CD4-positive, alpha-beta T cell treated with Interferon alpha-2 for 1 hour (primary cell): ENCODE measurements at places on chromosomes 5 and 9.
A peak's percentile ranks its signal among the peaks of the same experiment; 100 is the strongest.

DNA sequence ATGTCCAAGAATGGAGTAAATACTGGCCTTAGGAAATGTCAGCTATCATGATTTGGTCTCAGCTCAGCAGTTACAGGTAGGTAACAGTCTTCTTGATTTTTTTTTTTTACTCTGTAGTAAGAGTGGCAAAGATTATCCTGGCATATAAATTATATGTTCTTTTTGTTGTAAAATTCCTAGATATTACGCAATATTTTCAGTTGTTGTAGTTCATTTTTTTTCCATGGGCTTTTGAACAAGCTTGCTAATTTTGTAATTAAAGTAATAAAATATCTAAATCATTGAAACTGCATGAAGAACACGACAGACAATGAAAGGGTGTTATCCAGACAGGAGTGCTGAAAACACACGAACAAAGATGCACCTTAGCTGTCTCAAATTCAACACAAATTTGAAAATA is 249.4 kb downstream of the PRDM9 start:
- DNase-seq, result no peak

DNA sequence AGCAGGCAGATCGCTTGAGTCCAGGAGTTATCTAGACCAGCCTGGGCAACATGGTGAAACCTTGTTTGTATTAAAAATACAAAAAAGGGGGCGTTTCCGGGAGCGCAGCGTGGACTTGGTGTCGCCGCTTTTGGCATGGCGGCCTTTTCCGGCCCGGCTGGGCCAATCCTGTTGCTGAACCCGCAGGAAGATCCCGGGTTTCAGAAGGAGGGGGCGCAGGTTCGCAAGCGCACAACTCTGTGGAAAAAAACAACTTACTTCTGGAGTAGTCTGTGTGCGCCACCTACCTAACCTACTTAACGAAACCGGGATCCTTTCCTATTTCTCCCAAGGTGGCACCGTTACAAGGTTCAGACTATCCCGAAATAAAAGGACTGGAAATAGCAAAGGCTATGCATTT is 198.6 kb downstream of the MSX2 start:
- no peak for DNase-seq

GRCh38 chr9:131337131-131337848 is 47.8 kb downstream of the PLPP7 start:
- DNase-seq, result no peak

DNA sequence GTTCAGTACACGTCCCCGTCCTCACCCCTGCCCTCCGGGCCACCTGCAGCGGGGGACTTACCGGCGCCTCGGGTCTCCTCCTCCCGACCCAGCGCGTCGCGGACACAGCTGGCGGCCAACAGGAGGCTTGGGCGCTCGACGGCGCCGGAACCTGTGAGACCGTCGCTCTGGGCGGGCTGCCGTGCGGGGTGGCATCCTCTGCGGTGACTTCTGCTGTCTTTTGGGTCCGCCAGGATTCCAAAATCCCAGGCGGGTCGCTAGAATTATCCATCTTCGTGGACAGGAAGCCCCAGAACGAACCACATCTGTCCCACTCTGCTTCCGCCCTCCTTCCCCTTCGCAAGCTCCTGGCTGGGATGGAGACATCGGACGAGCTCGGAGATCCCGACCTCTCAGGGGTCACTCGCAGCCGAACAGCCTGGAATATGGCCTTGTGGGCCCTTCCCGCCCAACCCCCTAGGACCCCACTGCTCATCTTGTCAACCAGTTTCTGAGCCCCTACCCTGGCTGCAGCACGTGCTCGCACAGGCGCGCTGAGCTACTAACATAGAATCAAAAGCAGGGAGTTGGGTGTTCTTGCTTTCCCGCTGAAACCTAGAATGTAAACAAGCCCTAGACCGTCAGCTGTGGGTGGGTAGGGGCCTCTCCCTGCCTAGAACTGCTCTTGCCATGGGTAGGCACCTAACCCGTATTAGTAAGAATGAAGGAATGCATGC is 947 bp upstream of the MARCHF3 start:
- peak; percentile 9 for DNase-seq

GRCh38 chr5:53730943-53731342 is 170.5 kb downstream of the NDUFS4 start:
- no peak for DNase-seq

GRCh38 chr5:29089591-29090130 is 2051.3 kb upstream of the CDH9 start:
- DNase-seq, result no peak

DNA sequence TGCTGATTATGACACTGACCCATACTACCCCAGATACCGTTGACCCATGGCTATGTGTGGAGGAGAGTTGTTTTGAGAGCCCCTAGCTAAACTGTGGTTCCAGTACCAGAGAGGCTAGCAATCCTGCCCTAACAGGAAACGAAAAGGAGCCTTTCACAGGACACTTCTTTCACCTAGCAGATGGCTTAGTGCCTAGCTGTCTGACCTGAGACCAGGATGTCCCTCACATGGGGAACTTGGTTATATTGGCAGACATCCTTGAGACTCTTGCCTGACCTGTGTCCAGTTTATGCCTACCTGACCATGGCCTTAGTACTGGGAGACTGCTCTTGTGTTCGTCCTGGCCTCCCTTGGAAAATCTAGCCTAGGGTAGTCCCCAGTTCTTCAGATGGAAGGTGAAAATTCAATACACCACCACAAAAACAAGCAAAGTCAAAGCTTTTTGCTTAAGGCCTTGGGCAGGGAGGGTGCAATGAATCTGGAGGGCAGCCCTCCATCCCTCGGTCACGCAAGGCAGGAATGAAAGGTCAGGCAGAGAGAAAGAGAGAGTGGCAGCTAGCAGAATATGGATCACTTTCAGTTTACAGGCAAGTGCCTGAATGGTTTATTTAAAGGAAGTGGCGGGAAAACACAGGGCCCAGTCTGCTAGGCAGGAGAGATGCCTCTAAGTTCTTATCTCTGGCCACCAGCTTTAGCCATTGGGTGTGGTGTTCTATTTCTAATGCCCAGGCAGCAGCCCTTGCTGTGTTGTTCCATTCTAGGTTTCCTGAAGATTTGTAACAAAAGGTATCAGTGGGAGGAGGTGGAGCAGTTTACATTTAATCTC is 16.4 kb upstream of the ZNF474 start:
- DNase-seq, result no peak

- no peak for DNase-seq
These were observed 256.5 kb downstream of the CETN3 start for GRCh38 chr5:90153031-90153430.

- no peak for DNase-seq
These were observed 131.1 kb downstream of the FOXD1 start for GRCh38 chr5:73317523-73317922.

- DNase-seq, result peak; percentile 74
These were observed at the start of gene AGPAT2 for GRCh38 chr9:136686794-136687711. TSS of gene AGPAT2 (minus strand) at chr9:136687457. CDS start at chr9:136687357, 100 bp downstream.

GRCh38 chr5:79517601-79518000 is 3.7 kb upstream of the HOMER1 start:
- no peak for DNase-seq

GRCh38 chr5:27906481-27906880 is 868.1 kb upstream of the CDH9 start:
- no peak for DNase-seq

- peak; percentile 34 for DNase-seq
These were observed 423.0 kb downstream of the DIRAS2 start for GRCh38 chr9:90219548-90220118.
